ENCODE measurements at places on chromosomes 3 and 15.

DNA sequence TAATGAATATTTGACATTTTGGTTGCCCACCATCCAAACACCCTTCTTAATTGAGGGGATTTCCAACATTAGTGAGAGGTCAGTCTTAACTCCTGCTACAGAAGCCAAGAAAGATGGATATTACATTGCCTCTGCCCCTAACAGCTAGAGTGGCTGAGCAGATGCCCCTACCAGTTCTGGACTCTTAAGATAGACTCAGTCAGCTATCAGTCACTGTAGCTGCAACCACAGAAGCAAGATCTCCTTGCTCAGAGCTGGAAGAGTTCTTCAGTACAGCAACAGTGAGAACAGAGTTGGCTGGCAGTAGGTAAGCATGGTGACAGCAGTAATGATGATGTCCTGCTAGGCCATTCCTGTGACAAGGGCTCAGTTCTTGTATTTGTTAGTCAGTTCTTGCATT is 29.4 kb upstream of the TNFSF10 start:
- DNase-seq = no peak

- DNase-seq = no peak
These were observed 130.6 kb downstream of the CTNNB1 start for GRCh38 chr3:41329881-41330280.

DNA sequence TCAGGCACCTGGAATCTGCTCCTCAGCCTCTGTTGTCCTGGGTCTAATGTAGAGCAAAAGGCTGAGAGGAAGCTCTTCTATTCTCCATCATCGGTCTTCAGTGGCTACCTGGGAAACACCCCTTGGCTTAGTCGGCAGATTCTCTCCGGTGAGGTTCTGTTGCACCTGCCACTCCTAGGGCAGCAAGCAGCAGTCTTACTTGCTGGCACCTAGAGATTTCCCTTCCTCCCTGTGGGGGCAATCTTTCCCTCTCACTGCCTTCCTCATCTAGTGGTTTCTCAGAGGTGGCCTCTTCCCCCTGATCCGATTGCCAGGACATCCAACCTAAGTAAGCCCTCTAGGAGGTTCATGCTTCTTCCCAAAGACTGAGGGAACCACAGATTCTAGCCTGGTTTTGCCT is 60.8 kb downstream of the PLS1 start:
- no peak for DNase-seq

DNA sequence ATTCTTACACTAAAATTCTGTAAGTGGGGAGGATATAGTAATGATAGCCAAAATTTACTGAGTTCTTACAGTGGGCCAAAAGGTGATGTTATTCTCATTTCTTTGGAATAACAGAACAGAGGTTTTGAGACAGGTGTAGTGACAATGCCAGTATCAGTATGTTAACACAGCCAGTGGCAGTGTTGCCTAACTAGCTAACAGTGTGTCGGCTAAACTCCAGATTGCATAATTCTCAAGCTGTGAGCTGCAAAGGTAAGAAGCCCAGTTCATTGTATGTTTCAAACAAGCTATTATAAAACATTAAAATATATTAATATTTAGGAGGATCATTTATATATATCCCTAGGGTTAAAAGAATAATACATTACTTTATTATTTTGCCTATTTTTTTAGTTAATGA is 920 bp downstream of the SLC15A2 start:
- DNase-seq = no peak

GRCh38 chr3:124850633-124851032 is 36.5 kb downstream of the ITGB5 start:
- DNase-seq = peak; percentile 49

DNA sequence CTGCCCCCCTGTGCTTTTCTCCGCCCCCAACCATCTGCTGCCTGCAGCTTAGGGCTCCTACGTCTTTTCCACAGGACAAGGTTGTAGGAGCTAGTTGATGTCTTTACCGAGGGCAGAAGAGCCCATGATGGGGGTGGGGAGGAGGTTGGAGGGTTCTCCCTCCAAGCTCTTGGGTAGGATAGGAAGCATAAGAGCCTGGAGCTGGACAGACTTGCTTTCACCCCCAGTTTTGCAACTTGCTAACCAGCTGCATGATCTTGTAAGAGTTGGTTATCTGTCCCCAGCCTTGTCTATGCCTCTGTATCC is 856 bp downstream of the ABCF3 start:
- no peak for DNase-seq

- no peak for DNase-seq
These were observed 175.1 kb upstream of the ATP11B start for GRCh38 chr3:182618085-182618732.

DNA sequence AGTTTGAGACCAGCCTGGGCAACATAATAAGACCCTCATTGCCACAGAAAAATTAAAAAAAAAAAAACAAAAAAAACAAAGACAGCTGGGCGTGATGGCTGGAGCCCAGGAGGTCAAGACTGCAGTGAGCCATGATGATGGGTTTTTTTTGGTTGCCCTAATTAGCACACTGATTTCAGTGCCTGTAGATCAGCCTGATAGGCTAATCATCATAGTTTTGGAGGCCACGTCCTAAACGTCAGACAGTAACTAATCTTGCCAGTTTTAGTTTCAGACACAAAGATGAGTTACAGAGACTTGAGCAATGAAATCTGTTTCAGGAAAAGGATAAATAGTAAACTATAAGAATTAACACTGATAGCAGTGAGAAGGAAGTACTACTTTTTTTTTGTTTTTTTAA is 55.4 kb downstream of the LRCH3 start:
- DNase-seq = no peak

DNA sequence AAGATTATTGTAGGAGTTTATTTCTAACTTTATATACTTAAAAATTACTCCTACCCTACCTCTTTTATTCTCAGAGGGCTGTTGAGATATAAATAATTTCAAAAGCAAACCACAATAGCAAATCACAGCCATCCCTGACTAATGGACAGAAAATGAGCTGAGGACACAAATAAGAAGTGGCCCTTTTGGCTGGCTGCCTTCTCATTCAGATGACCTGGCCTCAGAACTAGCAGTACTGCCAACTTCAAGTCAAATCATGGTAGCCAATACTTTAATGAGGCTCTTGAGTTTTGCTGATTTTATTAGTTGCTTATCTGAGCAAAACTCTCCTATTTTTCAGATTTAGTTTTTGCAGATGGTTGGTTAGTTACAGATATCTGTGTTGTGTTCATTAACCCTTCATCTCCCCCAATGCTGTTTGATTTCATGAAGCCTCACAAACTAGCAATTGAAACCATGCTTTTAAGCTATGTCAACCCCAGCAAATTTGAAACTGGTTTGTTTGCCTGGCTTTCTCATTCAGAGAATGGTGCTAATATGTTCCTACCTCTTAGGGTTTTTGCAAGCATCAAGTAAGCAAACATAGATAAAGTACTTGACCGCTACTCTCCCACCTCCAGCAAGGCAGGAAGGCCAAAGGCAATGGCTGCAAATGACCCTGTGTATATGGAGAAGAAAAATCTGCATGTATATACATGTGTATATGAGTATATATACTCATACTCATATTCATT is 73.4 kb upstream of the HACD2 start:
- peak; percentile 54 for DNase-seq

DNA sequence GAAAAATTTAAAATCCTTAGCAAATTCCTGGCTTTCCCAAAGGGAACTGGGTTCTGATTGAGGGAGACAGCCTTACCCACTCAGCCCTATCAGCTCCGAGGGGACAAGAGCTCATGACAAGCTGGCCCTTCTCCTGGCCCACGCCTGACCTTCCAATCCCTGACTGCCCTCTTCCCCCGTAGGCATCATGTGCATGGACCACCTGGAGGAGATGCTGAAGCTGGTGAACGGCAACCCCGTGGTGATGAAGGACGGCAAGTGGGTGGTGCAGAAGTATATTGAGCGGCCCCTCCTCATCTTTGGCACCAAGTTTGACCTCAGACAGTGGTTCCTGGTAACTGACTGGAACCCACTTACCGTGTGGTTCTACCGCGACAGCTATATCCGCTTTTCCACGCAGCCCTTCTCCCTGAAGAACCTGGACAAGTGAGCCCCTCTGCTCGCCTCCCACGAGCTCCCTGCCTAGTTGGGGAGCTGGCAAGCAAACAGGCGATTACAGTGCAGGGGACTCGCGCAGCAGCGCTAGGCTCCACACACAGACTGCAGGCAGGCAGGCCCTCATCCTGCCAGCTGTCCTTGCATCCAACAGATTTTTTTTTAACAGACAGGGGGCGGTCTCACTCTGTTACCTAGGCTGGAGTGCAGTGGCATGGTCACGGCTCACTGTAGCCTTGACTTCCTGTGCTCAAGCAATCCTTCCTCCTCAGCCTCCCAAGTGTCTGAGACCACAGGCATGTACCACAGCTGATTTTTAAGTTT is 16.8 kb downstream of the RPUSD3 start:
- DNase-seq = no peak

GRCh38 chr3:153714588-153715290 is 406.5 kb upstream of the ARHGEF26 start:
- DNase-seq = no peak

- no peak for DNase-seq
These were observed 907.9 kb downstream of the IGSF11 start for GRCh38 chr3:118126751-118127150.
